Thoracic aorta (tissue), 2 donors: ENCODE measurements at places on chromosomes 7 and 10.

- no peaks in the 10 kb centered on the region for H3K36me3 ChIP-seq
- H3K4me1 ChIP-seq = no peaks in the 10 kb centered on the region
- no peak for DNase-seq
- H3K27ac ChIP-seq = no peak overlapping the region
- no peak overlapping the region for H3K4me3 ChIP-seq
- H3K27me3 ChIP-seq = no peaks in the 10 kb centered on the region
These were observed 215.5 kb downstream of the THSD7A start for GRCh38 chr7:11616466-11616865.

DNA sequence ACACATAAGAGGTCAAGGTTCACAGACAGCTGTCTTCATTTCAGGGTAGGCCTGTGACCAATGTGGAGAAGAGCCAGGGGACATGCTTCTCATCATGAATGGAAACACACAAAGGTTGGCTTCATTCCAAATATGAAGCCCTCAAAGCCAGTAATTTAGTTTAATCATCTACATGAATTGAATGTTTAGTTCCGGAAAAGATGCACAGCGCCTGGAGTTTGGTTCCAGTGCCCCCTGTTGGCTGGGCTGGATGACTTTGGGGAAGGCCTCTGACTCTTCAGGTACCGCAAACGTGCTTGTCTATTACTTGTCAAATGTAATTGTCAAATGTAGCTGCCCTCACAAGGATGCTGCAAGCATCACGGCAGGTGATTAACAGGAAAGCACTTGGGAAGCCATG lies 130.7 kb downstream of the ADRA2A start:
- no peaks in the 10 kb centered on the region for H3K4me1 ChIP-seq
- no peak overlapping the region for H3K27ac ChIP-seq
- H3K4me3 ChIP-seq = no peak overlapping the region
- H3K36me3 ChIP-seq = no peaks in the 10 kb centered on the region

GRCh38 chr7:134014935-134015334 lies 112.2 kb upstream of the LRGUK start:
- no peak for DNase-seq
- H3K4me3 ChIP-seq = no peak overlapping the region
- no peaks in the 10 kb centered on the region for H3K36me3 ChIP-seq
- no peaks in the 10 kb centered on the region for H3K4me1 ChIP-seq
- no peaks in the 10 kb centered on the region for H3K27me3 ChIP-seq
- H3K27ac ChIP-seq = no peak overlapping the region

DNA sequence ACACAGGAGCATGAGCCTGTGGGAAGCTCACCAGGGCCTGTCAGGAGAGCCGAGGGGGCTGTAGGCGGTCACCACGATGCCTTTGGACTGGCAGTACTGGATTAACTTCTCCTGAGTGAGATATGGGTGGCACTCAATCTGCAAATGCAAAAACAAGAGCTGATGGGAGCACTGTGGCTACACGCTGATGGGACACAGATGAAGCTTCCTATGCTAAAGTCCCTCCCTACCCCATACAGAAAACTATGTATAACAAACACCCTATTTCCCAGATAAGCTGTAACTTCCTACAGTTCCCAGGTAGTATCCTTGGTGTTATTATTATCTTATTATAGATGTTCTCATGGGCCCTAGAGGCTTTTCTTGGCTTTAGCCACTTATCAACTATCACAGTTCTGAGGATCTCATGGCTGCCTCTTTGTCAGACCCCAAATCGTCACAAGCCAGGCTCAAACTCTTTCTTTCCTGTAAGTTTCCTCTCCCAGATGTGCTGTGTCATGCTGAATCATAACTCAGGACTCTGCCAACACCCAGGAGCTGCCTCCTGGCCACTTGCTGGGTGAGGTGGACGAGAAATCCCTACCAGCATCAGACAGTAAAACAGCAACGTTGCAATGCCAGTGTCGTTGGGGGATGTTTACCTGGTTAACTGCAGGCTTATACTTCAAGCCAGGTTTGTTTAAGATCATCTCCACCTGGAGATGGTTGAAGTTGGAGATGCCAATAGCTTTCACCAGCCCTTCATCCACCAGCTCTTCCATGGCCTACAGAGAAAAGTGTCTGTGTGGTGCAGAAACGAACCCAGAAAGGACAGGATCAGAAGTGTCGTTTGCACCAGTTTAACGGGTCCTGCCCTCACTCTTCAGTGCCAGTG lies 10.3 kb downstream of the AKR1B1 start:
- no peak overlapping the region for H3K4me3 ChIP-seq
- H3K27ac ChIP-seq = no peak overlapping the region
- DNase-seq = no peak
- H3K27me3 ChIP-seq = no peaks in the 10 kb centered on the region

DNA sequence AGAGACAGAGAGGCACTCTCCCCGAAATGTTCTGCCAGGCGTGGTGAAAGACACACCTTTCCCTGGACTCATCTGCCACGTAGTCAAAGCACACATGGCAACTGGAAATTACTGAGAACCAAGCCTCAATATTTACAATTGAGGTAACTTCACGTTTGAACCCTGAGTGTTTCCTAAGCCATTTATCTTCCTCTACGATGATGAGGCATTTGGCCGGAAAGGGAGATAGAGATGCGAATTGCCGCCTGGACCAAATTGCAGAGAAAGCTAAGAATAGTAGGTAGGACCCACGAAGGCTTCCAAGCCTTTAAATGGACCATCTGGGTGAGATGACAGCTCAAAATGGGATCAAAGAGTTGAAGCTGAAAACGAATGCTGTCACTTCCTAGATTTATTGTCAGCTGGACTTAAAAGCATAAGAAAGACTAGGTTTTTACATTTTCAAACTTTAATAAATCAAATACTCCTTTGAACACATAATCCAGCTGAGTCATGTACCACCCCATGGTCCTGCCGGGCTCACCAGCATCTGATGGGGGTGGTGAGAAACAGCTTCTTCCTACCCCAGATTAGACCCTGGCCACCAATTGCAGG lies 135.6 kb upstream of the LYZL2 start:
- H3K27ac ChIP-seq = no peak overlapping the region
- no peaks in the 10 kb centered on the region for H3K4me1 ChIP-seq
- H3K36me3 ChIP-seq = no peaks in the 10 kb centered on the region
- H3K27me3 ChIP-seq = no peaks in the 10 kb centered on the region

DNA sequence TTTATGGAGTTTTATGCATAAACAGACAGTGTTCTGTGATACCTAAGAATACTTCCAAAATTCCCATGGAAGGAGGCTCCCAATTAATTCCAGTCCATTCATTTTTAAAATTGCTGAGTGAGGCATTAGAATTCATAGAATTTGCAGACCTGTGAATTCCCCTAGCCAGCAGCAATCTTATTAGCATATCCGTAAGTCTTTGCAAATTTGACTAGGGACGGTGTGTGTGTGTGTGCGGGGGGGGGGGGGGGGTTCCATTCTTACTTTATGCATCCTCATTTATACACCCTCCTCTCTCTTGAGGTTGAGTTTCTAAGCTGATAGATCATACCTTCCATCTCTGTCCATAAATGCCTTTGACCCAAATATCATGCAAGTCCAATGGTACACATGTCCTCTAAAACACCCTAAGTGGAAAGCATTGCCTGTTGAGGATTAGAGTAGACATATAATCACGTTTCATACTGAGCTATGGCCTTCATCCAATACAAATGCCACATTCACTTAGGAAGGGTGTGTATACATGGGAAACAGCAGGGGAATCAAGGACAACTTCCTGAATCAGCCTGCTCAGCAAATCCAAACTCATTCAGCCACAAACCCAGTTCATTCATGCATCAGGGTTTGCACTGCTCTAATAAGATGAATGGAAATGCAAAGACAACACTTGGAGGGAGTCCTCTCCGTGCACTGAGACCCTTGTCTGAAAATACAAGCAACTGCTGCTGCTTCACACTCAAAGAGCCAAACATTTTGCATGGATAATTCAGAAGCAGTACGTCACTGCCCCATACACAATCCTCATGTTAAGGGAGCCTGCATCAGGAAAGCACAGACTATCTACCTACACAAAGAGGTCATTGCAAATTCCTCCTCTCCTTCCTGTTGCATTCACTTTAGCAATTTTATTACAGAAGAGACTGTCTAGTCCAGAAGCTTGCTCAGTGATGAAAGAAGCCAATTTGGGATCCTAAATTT lies 350.8 kb downstream of the KCNMA1 start:
- peaks cover 29% of the 10 kb centered on the region for H3K4me1 ChIP-seq
- no peak for DNase-seq
- no peaks in the 10 kb centered on the region for H3K36me3 ChIP-seq

GRCh38 chr10:69892406-69892805 lies 90.7 kb downstream of the COL13A1 start:
- H3K27ac ChIP-seq = no peak overlapping the region
- H3K36me3 ChIP-seq = peaks cover 3% of the 10 kb centered on the region
- no peak overlapping the region for H3K4me3 ChIP-seq
- no peak for DNase-seq
- H3K4me1 ChIP-seq = no peaks in the 10 kb centered on the region

DNA sequence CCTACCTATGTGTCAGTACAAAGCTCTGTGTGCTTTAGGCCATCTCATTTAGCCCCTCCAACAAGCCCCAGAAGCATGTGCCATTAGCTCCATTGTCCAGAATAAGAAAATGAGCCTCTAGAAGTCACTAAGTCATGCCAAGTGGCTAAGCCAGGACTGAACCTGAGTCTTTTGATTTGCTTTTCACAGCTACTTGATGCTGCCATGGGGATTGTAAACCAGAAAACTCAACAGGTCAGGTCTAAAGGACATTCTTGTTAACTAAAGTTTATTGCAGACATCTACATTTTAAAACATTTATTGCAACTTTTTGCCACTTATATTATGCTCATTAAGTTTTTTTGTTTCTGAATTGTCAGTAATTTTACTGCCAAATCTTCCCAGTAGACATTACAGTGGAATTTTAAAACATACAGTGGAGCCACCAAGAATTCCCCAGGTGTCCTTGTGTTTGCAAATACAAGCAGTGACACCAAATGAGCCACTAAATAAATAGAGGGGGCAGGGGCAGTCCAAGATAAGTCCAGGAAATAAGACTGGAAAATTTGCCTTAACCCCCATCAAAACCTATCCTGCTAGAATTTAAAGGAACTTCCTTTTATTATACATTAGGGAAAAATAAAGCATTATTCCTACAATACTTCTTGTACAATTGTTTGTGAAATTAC lies 115.9 kb downstream of the RAPGEF5 start:
- no peaks in the 10 kb centered on the region for H3K27me3 ChIP-seq
- no peak overlapping the region for H3K27ac ChIP-seq
- H3K36me3 ChIP-seq = no peaks in the 10 kb centered on the region
- no peaks in the 10 kb centered on the region for H3K4me1 ChIP-seq
- no peak overlapping the region for H3K4me3 ChIP-seq

DNA sequence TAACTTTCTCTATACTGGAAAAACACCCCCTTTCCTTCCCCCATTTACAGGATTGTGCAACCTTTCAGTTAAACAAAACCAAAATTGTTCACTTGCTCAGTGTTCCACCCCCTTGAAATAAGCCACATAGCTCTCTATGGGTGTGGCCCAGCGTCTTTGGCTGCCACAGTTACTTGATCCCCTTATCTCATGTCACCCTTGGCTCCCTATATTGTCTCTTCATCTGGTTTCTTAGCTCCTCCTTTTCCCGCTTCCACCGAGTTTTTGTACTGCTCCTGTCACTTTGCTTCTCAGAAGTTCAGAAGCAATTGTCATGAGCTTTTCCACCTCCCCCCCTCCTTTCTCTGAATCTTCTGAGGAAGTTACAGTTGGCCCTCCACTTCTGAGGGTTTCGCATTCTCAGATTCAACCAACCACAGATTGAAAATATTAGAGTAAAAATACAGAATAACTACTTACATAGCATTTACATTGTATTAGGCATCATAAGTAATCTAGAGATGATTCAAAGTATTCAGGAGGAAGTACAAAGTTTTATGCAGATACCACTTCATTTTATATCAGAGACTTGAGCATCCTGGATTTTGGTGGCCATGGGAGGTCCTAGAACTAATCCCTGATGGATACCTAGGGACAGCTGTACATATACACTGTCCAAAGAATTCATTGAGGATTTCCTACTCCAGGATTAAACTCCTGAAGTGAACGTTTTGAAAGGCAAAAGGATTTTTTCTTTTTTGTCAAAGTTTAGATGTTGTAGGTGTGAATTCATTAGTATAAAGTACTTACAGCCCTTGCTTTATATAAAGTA lies 60.4 kb downstream of the ADD3 start:
- H3K27me3 ChIP-seq = no peaks in the 10 kb centered on the region
- DNase-seq = no peak
- no peak overlapping the region for H3K4me3 ChIP-seq

- no peaks in the 10 kb centered on the region for H3K4me1 ChIP-seq
- no peaks in the 10 kb centered on the region for H3K36me3 ChIP-seq
- DNase-seq = no peak
- no peak overlapping the region for H3K4me3 ChIP-seq
- H3K27ac ChIP-seq = no peak overlapping the region
- no peaks in the 10 kb centered on the region for H3K27me3 ChIP-seq
These were observed 122.1 kb upstream of the TCF7L2 start for GRCh38 chr10:112827951-112828350.

DNA sequence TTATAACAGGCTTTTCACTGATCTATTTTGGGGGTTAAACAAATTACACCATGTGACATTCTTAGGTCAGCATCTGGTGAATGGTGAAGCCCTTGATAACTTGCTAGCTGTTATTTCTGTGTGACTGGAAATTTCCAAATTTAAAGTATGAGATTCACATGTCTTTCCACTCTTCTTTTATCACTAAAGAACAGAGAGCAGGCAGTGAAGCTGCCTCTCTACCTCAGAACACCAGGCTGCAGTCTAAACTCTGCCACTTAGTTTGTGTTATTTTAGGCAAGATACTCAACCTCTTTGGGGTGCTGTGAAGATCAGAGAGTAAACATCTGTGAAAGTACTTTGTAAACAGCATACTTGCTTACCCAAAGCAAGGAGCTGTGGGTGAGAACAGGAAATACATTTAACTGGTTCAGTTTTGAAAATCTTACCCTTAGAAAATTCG lies 15.5 kb upstream of the SP4 start:
- no peaks in the 10 kb centered on the region for H3K27me3 ChIP-seq
- DNase-seq = no peak
- H3K27ac ChIP-seq = no peak overlapping the region
- H3K36me3 ChIP-seq = no peaks in the 10 kb centered on the region
- H3K4me3 ChIP-seq = no peak overlapping the region

GRCh38 chr10:19958787-19959186 lies 142.6 kb downstream of the PLXDC2 start:
- no peaks in the 10 kb centered on the region for H3K36me3 ChIP-seq
- H3K27me3 ChIP-seq = no peaks in the 10 kb centered on the region
- H3K4me3 ChIP-seq = no peak overlapping the region
- peaks cover 14% of the 10 kb centered on the region for H3K4me1 ChIP-seq

- no peak overlapping the region for H3K27ac ChIP-seq
- H3K36me3 ChIP-seq = no peaks in the 10 kb centered on the region
- no peak for DNase-seq
- no peaks in the 10 kb centered on the region for H3K27me3 ChIP-seq
- H3K4me3 ChIP-seq = no peak overlapping the region
These were observed 125.8 kb downstream of the MAD1L1 start for GRCh38 chr7:2106924-2107323.

- DNase-seq = no peak
- no peaks in the 10 kb centered on the region for H3K4me1 ChIP-seq
- H3K4me3 ChIP-seq = no peak overlapping the region
- no peak overlapping the region for H3K27ac ChIP-seq
- no peaks in the 10 kb centered on the region for H3K36me3 ChIP-seq
- H3K27me3 ChIP-seq = no peaks in the 10 kb centered on the region
These were observed 237.0 kb downstream of the WDR37 start for GRCh38 chr10:1293157-1293556.

- H3K36me3 ChIP-seq = no peaks in the 10 kb centered on the region
- DNase-seq = no peak
- no peak overlapping the region for H3K27ac ChIP-seq
- no peak overlapping the region for H3K4me3 ChIP-seq
These were observed 155.9 kb upstream of the SLC13A1 start for GRCh38 chr7:123355576-123356190.

- no peaks in the 10 kb centered on the region for H3K36me3 ChIP-seq
- no peak overlapping the region for H3K27ac ChIP-seq
- H3K4me1 ChIP-seq = peaks cover 13% of the 10 kb centered on the region
- no peak overlapping the region for H3K4me3 ChIP-seq
- DNase-seq = no peak
These were observed 15.7 kb downstream of the ZCCHC24 start for GRCh38 chr10:79429751-79430150.
